ENCODE measurements at places on chromosomes 1 and 21. TPM values are rescaled to one million over a fixed set of nuclear protein-coding genes. Genes with fewer than 3 reads are reported as not detected.

DNA sequence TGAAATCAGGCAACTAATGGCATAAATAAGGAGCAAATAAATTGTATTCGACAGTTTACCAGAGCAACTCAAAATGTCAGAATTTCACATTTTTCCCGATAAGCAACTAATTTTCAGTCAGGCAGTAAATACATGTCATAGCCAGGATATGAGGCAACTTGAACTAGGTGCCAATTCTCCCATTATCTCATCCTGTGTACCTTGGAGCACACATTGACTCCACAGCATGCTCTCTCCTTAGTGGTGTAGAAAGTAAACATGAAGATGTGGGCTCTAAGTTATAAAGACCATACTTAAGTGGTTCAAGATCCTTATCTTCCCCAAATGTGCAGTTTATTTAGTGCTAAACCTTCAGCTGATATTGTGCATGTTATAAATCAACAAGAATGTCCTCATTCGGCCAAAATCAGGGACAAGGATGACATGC, 197.8 kb downstream of the VAV3 start:
- no peak for DNase-seq

- DNase-seq = no peak
These were observed 3.3 kb downstream of the TTLL10 start for GRCh38 chr1:1176931-1177330.

DNA sequence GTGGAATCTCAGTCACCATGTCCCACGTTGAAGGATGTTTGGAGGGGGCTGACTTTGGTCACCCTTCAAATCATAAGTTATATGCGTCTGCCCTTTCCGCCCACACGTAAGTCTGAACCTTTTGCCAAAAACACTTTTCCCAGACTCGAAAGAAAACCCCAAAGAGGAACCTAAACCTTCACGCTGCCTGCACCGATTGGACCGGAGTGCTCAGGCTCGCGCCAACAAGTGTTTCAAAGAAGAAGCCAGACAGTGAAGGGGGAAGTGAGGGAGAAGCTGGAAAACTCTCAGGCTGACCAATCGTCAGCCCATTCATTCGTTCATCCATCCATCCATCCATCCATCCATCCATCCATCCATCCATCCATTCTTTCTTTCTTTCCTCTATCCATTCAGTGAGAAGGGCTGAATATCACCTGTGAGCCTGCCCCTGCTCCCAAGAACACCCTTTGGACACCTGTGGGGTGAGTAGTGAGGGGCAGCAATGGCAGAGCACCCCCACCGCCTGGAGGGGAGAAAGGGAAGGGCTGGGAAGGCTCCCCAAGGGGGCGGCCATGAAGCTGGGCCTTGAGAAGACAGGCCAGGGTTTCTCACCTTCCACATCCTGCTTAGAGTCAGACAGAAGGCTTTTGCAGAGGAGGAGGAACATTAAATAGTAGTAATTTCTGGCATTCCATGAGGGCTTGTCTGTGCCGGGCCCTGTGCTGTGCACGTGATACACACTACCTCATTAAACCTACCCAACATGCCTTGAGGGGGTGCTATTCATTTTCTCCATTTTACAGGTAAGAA, 27.1 kb upstream of the RUNX3 start:
- DNase-seq = no peak

DNA sequence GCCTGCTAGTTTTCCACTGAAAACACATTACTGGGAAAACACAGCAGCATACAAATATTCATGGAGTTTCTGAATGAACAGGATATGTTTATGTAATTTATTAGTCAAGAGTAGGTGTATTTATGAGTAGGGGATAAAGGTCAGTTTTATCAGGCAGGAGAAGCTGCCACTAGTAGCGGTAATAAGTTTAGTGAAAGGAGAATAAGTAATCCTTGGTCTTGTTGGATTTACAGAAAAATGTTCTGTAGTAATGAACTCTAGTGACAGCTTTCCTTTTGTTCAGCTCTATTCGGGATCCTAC, 1.2 kb downstream of the MAST2 start:
- no peak for DNase-seq

GRCh38 chr21:16004086-16004485, 274.3 kb downstream of the USP25 start:
- no peak for DNase-seq

INTS11 gene
- 52.8 TPM for polyA plus RNA-seq

SPRR4 gene
- polyA plus RNA-seq = not detected

- no peak for DNase-seq
These were observed 46.5 kb downstream of the OLFML3 start for GRCh38 chr1:114025609-114026401.

DNA sequence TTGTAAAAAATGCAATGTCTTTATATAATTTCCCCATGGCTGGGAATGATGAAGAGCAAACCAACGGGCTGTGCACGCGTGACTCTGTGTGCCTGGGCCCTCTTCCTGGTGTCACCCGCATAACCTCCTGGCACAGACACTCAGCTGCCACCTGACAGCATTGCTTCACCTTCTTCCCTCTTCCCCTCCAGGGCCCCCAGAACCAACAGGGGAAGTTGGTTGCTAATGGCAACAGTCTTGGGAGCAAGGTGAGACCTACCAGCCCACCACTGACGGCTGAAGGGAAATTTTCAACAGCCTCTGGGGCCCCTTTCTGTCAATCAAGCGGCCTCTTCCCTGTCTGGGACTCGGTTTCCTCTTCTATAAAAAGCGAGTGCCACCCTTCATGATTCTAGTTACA, 33.2 kb downstream of the SSBP3 start:
- no peak for DNase-seq

CLCNKA gene
- polyA plus RNA-seq = not detected

RNU1-1 gene
- not detected for polyA plus RNA-seq

DNA sequence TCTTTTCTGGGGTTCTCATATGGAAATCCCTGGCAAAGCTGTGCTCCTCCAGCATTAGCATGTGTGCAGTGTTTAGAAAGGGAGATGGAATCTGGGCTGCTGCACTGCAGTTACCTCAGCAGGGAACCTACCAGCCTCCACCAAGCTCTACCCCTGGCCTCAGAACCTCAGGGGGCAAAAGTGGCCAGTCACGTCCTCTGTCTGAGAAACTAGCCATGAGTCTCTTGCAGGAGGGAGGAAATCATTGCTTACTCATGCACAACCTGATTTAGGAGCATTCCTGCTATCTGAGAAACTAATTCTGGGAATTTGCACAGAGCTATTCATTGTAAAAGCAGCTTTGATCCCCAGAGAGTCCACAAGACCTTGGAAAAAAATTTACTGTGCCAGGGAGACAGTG, 80.6 kb upstream of the IPO9 start:
- peak; percentile 74 for DNase-seq
